ENCODE measurements at places on chromosomes 6 and 20.

DNA sequence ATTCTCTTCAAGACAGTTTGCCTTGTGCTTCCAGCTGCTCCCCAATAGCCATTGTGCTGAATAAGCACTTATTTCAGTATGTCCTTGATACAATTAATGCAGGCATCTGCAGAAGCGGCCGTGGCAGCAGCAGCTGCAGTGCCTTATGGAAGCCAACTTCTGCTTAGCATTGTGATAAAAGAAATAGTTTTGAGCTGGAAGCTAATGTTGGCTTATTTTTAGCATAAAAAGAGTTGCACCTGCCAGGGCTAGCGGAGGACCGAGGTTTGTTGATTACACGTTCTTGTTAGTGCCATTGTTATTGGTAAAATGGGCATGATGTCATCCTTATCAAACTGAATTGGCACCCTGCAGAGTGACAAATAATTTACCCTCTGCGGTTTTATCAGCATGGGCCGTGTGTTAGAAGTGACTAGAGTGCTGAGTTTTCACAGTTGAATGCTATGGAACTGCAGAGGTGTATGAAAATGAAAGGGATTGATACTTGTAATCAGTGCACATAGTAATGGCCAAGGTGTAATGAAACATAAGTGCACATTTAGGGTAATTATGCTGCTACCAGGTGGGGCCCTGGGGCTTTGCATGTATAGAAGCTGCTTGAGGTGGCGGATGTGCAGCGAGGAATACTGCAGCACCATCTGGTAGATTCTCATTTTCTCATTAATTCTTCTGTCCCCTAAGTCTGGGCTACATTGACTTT, 334.3 kb downstream of the CDKAL1 start:
- no peak for DNase-seq

GRCh38 chr6:90547079-90547478, 39.8 kb downstream of the MAP3K7 start:
- no peak for DNase-seq

GRCh38 chr6:167492100-167492449, 167.2 kb downstream of the TTLL2 start:
- DNase-seq: no peak

DNA sequence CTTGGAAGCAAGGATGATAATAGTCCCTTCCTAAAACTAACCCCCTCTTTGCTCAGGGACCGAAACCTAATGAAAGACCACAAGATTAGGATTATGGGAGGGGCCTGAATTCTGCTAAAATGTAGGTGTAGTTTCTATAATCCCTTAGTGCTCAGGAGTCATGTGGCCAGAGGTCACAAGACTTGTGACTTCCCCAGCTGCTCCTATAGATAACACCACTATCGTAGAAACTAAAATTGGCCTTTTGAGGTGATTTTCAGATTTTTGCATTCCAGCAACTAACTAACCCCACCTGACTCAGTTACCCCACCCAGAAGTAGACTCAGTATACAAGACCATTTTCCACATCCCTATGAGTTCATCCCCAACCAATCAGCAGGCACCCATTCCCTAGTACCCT, 42.1 kb downstream of the MDN1 start:
- DNase-seq: no peak

DNA sequence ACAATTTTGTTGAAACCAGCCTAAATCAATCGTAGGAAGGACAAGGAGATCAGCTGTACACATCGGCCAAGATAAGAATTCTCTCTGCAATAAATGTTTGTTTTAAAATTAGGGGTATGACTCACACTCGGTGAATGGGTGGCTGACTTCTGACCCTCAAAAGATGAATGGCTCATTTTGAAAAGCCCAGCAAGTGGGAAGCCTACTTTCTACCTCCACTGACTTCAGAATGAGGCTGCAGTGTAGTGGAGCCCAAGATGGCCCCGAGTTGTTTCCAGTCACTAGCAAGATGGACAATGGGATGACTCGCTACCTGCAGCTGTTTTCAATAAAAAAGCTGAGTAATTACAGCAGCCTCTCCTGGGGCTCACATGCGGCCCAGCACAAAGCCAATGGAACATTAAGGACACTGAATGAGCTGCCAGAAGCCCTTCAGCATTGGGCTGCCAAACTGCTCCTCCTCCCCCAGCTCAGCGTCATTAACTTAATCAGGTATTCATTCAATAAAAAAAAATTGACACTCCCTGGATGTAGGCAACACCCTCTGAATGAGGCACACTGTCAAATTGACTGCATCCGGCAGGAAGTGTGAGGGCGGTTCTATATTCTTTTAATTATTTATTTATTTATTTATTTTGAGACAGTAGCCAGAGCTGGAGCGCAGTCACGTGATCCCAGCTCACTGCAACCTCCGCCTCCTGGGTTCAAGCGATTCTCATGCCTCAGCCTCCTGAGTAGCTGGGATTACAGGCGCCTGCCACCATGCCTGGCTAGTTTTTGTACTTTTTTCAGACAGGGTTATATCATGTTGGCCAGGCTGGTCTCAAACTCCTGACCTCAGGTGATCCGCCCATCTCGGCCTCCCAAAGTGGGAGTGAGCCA, 107.3 kb downstream of the GMPR start:
- no peak for DNase-seq

DNA sequence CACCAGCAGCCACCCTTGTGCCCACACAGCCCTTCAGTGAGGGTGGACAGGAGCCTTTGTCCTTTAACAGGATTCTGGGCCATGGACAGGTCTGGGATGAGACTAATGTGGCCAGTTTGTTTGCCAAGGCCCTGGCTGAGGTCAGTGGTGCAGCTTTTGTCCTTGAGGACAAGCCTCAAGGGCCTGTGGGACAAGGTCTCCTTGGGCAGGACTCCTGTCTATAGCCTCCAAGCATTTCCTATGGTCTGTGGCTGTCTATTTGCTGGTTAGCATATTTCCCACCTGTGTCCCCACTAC, 44.1 kb downstream of the SUN5 start:
- DNase-seq: no peak

- DNase-seq: no peak
Observed at GRCh38 chr6:144232176-144232831, 52.8 kb upstream of the UTRN start.

DNA sequence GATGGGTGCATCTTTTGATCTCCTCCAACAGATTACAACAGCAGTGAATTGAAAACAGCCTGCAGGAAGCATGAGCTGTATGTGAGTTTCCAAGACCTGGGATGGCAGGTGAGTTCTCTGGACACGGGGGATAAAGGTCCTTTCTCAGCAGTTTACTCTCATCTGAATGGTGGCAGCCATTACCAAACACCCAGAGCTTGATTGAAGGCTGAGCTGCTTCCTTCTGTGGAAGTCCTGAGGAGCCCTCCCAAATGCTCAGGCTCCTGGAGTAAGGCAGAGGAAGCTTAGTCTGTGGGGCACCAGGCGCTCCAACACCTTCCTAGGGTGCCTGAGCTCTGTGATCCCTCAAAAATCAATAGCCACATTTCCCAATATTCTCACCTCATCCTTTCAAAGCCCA, 31.5 kb downstream of the TXNDC5 start:
- no peak for DNase-seq

- DNase-seq: no peak
Observed at GRCh38 chr6:14053811-14054210, 63.8 kb upstream of the CD83 start.

GRCh38 chr6:119077391-119077642, 1.1 kb downstream of the FAM184A start:
- no peak for DNase-seq

- no peak for DNase-seq
Observed at GRCh38 chr6:73558624-73559398, 38.0 kb upstream of the EEF1A1 start.

DNA sequence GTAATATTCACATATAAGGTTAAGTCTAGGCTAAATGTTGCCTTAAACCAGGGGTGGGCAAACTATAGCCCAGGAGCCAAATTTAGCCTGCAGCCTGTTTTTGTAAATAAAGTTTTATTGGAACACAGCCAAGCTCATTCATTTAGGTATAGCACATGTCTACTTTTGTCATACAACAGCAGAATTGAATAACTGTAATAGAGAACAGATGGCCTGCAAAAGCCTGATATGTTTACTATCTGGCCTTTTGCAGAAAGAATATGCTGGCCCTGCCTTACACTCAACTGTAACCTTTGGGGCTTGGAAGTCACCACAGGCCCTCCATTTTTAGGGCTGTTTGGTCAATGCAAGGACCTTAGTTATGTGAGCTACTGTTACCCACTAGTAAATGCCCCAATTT, 17.7 kb upstream of the BCLAF1 start:
- no peak for DNase-seq

DNA sequence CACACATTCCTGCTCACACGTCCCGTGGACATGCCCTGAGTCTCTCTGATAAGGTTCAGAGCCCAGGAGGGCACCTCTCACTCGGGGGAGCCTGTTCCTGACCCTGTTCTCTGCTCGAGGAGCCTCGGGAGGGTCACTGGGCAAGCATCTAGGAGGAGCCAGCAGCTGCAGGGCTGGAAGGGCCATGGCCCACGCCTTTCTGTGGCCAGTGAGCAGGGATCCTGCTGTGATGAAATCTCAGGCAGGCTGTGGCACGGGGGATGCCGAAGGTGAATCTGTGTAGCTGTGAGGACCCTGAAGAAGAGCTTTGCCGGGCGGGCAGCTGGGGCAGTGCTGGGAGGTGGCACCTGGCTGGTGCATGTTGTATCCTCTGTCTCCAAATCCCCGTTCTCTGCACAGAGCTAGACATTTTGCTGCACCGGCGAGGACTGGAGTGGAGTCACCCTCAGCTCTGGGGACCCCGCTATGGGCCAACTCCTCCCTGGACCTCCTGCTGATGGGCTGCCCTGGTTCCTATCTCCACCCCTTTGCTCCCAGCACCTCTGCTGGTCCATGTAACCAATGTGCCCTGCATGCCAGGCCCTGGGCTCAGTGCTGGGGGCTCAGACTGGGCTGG, 7.1 kb upstream of the NPBWR2 start:
- peak; percentile 14 for DNase-seq

GRCh38 chr20:14488212-14488611, 150.8 kb upstream of the FLRT3 start:
- no peak for DNase-seq

DNA sequence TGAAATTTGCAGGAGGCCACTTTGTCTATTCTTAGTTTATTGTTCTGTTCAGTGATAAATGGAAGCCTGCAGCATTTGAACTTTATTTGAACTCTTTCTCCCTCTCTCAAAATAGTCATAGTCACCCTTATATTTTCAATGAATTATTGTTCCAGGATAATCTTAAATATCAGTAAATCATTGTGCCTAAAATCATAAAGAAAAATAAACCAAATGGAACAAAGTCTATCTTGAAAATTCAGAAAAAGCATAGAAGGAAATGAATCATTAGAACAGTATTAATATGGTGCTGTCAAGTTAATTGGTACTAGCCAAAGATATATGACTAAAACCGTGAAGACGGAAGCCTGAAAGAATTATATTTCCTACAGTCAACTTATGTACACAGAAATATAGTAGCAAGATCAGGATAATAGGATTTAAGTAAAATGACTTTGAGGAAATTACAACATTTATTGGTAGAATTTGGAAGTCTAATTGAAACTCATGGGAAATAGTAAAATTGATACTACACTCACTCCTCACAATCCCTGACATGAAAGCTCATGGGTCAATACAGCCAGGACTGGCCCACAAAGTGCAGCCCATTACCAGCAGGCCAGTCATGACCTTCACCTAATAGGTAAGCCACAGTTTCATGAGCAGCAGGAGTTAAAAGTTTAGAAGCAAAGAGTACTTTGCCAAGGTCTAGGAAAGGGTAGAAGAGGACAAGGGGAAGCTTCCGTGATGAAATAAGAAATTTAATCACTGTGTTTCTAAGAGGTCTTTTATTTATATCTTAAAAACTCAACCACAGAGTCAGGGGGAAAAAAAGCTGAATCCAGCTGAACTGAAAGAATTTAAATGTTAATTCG, 119.9 kb upstream of the ENPP5 start:
- no peak for DNase-seq

DNA sequence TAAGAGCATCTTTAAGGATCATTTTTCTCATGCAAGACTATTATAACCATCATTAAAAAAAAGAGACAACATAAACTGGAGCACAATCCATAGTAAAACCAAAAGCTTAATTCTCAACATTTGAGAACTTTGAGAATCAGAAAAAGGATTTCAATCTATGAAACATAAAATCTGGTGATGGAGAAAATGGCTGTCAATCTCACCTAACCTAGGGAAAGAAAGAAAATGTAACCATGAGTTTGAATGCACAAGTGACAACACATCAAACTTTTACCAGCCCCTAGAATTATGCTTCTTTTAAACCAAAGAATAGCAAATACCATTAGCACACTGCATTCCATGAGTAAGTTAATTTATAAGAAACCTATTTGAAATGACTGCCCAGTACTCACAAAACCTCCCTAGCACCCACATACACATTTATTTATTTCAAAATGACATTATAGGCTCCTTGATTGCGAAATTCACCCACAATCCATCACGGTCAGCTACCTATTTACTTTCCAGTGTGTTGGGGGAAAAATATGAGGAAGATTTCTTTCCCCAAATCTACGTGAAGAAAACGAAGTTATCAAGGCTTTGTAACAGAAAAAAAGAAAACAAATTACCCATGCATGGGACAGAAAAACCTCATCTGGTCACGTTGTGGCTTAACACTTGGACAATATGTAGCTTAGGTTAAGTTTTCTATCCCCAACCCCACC, 828 bp downstream of the ASCC3 start:
- DNase-seq: no peak

- DNase-seq: no peak
Observed at GRCh38 chr6:17100806-17101205, 1.0 kb upstream of the STMND1 start.
